Nephron progenitor cell (in vitro differentiated cells): ENCODE measurements at places on chromosomes 2 and 18.

DNA sequence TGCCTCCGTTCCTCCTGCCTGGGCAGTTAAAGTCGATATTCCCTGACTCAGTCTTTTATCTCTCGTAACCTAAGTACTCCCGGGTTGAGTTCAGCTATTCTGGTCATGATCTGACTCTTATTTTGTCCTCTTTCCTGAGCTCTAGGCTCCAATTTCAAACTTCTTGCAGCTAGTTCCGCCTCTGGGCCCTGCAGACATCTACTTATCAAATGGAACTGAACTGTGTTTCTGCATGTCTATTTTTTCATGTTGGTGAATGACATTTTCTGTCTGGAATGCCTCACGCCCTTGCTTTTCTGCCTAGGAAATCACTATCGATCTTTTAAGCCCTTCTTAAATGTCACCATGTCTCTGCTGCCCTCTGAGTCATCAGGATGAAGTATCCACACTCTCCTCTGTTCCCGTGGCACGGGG lies 101.5 kb downstream of the VAPA start:
- DNase-seq: no peak

DNA sequence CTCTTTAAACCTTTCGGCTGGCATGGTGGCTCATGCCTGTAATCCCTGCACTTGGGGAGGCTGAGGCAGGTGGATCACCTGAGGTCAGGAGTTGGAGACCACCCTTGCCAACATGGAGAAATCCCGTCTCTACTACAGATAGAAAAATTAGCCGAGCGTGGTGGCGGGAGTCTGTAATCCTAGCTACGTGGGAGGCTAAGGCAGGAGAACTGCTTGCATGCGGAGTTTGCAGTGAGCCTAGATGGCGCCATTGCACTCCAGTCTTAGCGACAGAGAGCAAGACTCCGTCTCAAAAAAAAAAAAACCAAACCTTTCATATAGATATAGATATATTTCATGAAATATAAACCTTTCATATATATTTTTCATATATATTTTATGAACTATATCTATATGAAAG lies 864.7 kb downstream of the TRIB2 start:
- DNase-seq: peak; percentile 15

DNA sequence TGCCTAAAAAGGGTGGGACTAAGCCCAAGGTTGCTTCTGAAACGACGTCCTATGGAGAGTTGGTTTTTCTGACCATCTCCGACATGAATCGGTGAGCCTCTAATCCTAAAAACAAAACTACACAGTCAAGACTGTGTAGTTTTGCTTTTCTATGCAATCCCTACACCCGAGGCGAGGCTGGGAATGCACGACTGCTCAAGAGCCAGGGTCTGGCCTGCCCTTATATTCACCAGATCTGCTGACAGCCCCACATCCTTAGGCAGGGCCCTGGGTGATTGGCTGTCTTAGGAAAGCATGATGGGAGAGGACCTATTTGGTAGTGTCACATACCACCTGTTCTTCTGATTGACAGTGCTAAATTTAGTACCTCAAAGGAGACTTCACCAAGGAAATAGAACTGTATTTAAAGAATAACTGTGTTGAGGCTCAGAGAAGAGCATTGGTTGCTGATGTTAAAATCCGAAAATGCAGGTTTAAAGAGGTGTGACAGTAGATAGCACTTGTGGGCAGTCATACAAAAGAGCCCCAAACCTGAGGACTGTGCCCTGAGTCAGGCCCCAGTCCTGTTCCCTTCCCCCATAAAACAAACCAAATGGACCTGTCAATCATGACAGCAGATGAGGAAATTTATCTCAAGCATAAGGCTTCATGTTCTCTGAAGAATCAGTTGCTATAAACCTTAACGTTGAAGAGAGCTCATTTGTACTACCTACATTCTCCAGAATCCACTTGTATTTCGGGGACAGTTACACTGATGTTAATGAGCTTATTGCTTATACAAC lies at the start of gene TTN:
TTN (minus strand) TSS at position 197 of the 782 bp plus-strand sequence. CDS start 2,781 bp downstream, outside the sequence.
- no peak for DNase-seq

- no peak for DNase-seq
These were observed 66.9 kb downstream of the HPCAL1 start for GRCh38 chr2:10369269-10370255.

- DNase-seq: no peak
These were observed 9.0 kb upstream of the ONECUT2 start for GRCh38 chr18:57426187-57426586.

DNA sequence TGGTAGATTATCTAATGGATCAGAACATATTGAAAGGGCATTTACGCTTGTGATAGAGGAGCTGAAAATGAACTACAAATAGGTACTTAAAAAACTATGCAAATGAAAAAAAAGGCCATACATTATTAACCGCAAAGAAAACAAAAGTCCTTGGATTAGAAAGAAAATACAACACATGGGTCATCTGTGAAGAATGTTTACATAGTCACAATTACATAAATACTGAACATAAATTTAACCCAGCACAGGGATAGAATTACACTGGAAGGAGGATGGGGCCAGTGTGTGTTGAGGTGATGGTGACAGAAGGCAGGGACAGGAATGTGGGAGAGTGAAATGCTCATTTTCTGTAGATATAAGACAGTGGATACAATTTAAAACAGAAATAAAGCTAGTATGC lies 6.6 kb downstream of the NTSR2 start:
- no peak for DNase-seq

DNA sequence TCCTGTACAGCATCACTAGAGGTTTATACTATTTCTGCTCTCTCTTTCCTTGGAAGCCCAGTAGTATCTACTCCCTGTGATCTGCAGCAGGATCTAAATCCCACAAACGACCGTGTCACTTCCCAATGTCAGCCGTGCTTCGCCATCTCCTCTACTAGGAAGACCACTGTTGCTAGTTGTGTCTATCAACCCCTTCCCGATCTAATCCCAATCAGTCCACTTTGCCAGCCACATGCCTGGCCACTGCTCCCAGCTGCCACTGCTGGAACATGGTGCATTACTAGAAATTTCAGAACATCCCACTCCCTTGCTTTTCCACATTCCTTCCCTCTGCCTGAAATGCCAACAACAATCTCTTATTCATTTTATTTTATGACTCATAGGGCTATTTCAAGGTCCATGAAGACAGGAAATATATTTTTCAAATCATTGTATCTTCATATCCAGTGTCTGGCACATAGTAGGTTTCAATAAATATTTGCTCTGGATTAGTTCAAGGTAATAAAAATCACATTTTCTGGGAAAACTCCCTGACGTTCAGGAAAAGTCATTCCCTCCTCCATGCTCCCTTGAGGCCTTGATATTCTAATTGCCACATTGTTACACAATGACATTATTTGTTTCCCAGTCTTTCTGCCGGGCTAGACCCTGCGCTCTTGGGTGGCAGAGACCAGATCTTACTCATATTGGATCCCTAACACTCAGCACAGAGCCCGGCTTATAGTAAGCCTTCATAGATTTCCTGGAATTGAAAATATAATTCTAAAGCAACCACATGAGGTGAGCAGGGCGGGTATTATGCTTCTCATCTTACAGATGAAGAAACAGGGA lies 2.1 kb upstream of the TRIB2 start:
- DNase-seq: no peak

DNA sequence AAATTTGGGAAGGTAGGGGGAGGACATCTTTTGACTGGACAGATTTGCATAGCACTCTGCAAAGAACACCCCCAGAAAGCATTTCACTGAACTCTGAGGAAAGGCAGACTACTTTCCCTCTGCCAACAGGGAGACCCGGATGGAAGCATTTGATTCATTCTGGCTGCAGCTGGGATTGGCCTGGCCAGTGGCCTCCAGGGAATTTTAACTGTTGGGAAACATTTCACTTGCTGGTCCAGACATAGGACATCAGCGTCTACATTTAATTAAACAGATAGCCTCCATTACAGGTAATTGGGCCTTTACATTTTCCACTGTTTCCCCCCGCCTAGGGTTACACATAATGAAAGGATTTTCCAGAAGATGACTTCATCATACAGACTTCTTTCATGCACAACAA lies 92.8 kb downstream of the MARCHF4 start:
- no peak for DNase-seq

GRCh38 chr2:220669324-220669723 lies 902.8 kb downstream of the EPHA4 start:
- DNase-seq: no peak

DNA sequence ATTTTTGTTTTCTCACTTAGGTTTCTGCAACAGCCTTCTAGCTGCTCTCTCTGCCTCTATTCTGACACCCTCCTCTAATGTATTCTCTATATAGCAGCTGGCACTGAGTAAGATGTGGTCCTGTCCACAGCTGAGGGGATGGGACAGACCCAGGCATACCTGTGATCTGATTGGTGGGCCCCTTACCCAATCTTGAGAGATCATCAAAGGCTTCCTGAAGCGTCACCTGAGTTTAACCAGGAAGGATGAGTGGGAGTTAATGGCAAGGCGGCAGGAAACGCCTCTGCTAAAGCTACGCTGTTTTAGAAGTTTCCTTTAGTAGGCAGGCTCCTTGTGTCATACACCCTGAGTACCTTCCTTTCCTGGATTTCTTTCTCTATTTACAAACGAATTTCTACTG lies 5.7 kb upstream of the TET3 start:
- no peak for DNase-seq

DNA sequence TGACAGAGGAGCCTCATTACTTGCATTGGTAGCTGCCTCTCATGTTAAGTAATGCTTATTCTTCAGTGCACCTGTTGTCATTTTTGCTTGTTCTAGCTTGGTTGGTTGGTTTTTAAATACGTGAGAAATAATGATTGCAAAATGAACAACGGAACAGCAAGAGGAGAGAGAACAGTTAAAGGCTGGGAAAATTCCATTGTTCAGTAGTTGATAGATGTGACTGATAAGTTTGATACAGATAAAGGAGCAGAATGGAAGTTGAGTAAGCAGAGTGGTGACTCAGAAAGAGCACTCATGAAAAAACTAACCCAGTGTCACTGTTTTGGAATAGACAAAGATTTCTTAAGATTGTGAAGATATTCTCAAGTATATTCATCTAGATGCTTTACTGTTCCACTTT lies 50.5 kb downstream of the MTA3 start:
- no peak for DNase-seq

GRCh38 chr2:195150819-195151218 lies 506.2 kb upstream of the SLC39A10 start:
- DNase-seq: no peak

DNA sequence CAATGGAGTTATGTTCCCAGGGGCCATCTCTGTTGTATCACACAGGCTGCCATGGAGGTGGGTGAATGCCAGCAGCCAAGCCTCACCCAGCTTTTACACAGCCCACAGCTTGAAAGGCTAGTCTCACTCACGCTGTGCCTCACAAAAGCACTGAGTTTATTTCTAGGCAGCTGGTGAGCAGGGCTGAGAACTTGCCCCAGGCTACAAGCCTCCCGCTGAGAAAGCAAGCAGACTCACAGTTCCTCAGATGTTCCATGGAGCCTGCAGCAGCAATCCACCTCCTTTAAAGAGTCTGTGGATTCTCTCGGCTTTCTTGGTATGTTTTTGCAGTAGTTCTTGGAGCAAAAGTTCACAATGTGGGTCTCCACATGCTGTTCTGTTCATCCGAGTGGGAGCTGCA lies 40.9 kb upstream of the ALKAL2 start:
- no peak for DNase-seq

GRCh38 chr18:46891742-46892214 lies 25.5 kb downstream of the PIAS2 start:
- no peak for DNase-seq

DNA sequence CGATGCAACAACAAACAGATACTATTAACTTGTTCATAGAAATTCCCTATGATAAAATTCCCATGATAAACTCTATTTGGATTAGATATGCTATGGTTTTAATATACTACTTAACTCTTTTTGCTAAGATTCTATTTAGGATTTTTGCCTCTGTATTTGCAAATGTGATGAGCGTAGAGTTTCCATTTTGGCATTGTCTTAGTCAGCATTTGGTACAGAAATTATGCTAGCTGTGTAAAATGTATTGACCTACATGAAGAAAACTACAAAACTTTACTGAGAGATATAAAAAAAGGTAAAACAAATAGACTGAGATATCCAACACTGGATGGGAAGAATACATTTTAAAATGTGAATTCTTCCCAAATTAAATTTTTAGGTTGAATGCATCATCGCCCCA lies 29.8 kb upstream of the ARL4C start:
- no peak for DNase-seq

DNA sequence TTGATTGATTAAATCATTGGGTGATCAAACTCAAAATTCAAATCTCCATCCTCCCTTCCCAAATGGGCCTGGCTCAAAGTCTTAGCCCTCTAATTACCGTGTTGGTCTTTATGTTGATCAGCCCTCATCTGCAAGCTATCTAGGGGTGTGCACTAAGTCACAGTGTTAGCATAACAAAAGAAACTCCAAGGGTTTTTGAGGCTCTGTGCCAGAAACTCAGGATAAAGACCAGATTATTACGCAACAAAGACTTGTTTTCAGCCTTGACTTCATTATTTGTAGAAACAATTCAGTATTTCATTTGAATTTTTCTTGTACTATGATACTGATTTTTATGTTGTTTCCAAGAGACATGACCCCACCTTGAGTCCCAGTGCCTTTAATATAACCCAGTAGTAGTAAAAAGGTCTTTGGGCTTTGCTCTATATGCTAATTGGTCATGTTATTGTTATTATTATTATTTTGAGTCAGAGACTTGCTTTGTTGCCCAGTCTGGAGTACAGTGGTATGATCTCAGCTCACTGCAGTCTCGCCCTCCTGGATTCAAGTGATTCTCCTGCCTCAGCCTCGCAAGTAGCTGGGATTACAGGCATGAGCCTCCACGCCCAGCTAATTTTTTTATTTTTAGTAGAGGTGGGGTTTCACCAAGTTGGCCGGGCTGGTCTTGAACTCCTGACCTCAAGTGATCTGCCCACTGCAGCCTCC lies 13.9 kb downstream of the PSMD14 start:
- no peak for DNase-seq

GRCh38 chr2:168593713-168594112 lies 137.6 kb downstream of the CERS6 start:
- DNase-seq: no peak

DNA sequence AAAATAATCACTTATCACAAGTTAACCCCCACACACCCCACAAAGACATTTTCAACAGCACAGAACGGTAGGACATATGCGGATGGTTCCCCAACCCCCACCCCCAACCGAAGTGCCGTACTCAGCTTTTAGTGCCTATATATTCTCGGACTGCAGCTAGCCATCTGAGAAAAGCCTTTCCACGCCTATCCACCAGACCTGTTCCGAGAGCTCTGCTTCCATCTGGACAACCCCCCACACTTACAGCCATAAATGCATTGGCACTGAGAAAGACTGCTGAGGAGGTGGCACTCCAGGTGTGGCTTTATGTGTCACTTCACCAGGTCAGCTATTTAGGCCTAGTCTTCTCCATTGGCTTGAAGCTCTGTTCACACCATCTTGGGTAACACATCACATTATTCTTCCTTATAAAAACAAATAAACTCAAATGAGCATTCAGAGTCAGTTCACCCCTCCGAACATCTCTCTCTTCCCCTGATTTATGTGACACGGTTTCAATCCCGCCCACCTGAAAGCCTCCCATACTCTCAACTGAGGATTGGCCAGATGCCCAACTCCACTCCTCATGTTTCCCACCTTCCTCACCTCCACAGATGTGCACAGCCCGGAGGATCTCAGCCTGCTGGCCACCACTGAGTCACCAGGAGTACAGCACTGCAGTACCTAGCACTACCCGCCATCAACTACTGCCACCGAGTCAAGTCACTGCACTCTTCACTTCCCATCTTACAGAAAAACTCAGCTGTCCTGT lies 127.4 kb downstream of the CACNB4 start:
- DNase-seq: no peak

- no peak for DNase-seq
These were observed 215.6 kb upstream of the PKDCC start for GRCh38 chr2:41832218-41832617.

- DNase-seq: no peak
These were observed 196.1 kb downstream of the EIPR1 start for GRCh38 chr2:3181416-3182010.

- DNase-seq: no peak
These were observed 242.8 kb downstream of the GLI2 start for GRCh38 chr2:120978359-120979050.
